ENCODE measurements at places on chromosomes 2 and 18.

DNA sequence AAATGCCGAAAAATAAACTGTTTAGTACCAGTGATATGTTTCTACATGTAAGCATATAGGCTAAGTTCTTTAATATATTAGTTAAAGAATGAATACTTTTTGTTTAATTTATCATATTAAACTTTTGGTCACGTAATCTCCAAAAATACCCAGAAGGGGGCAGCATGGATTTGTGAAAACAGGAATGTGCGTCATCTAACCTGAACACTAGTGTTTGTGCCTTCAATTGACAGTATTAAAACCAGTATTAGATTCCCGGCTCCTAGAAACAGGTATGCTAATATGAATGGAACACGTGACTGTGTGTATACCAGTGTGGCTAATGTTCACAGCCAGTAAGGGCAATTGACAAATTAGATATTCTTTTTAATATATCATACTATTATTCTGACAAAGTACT lies 51.8 kb downstream of the WDR7 start:
- no peak for DNase-seq

- DNase-seq, result no peak
Measured at GRCh38 chr2:121234144-121234543, 50.9 kb downstream of the TFCP2L1 start.

DNA sequence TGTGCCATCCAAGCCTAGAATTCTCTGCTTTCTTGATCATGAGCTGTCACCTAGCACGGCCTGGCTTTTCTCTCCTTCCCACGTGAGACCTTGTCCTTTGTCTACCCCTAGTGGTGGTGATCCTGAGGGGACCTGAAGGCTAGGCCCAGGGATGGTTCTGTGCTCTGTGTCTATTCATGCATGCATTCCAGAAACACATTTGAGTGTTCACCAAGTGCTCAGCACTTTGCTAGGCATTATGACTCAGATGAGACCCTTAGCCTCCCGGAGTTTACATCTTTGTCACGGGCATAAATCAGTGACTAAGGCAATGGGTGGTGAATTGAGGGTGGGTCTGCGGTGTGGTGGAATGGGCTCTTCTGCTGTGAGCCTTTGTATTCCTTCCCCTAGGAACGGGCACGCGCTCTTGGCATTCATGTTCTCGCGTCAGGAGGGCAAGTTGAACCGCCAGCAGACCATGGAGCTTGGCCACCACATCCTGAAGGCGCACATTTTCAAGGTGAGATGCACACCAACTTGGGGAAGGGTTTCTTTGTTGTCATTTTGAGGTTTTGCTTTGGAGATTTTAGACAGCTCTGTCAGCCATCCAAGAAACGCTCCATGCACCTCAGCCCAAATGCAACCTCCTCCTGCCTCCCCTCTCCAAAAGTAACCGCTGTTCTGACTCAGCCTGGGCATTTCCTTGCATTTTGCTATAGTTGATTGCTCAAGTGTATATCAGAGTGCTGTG lies 100.9 kb downstream of the WDSUB1 start:
- no peak for DNase-seq

DNA sequence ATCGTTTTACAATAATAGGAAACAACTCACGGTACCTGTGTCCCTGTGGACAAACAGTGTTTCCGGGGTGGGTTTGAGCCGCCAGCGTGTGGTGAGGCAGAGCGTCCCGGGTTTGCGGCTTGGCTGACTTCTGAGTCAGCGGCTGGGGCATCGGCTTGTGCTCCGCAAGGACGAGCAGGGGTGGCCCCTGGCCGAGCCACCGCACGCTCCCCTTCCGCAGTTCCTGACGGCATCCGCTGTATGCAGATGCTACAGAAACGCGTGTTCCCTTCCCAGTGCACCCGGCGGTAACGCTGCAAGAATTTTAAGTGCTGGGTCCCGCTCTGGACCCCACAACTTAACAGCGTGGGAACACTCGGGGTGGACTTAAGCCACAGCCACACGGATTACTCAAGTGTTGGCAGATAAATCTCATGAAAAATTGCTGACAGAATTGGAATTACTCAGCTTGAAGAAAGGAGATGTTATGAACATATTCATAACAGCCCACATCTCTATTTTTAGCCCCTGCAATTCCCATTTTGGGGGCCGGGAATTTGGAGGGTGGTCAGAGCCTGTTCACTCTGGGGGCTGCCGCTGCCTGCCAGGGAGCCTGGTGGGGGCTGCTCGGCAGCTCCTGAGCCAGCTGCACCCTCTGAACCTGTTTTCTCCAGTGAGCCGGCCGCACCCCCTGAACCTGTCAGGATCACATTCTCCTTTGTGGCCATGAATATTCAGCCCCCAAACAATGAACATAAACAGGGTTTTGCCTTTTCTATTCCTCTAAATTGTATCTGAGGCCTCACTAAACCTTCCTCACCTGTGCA lies 12.6 kb upstream of the KCNG2 start:
- DNase-seq, result no peak

- no peak for DNase-seq
Measured at GRCh38 chr2:2623939-2624338, 292.9 kb upstream of the MYT1L start.

- DNase-seq, result no peak
Measured at GRCh38 chr2:218218268-218219185, 1.5 kb downstream of the ARPC2 start.

DNA sequence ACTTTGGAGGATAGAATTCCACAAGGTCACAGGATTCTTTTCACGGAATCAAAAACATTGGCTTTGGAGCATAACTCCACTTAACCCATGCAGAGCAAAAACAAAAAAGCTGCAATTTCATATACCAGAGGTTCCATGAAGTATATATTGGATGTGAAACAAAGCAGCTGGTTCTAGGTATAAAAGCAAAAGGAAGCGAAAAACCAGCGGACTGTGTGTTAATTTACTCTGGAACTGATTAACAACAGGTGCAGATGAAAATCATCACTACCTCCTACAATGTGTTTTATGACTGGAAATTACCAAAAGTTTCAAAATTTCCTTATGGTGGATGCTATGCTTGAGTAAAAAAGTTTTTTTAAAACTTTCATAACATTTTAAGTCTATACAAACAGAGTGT lies 54.4 kb upstream of the LINC00305 start:
- DNase-seq, result no peak

GRCh38 chr2:9844576-9844975 lies 1.3 kb downstream of the TAF1B start:
- no peak for DNase-seq

GRCh38 chr18:49733896-49734585 lies 79.3 kb downstream of the ACAA2 start:
- DNase-seq, result no peak

- no peak for DNase-seq
Measured at GRCh38 chr2:85774126-85774978, 20.6 kb downstream of the ATOH8 start.

- DNase-seq, result no peak
Measured at GRCh38 chr2:104793966-104794365, 59.9 kb upstream of the POU3F3 start.
